HS-5 (cell line): ENCODE measurements at places on chromosomes 4 and X.

DNA sequence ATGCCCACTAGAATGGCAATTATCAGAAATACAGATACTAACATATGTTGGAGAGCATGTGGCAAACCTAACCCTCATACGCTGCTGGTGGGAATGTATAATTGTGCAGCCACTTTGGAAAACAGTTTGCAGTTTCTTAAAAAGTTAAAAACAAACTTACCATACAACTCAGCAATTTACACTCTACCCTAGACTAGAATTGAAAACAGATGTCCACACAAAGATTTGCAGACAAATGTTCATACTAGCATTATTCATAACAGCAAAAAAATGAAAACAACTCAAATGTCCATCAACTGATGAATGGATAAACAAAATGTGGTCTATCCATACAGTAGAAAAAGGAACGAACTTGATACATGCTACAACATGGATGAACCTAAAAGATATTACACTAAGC, 64.4 kb downstream of the SLC9A7 start:
- no peak for DNase-seq

DNA sequence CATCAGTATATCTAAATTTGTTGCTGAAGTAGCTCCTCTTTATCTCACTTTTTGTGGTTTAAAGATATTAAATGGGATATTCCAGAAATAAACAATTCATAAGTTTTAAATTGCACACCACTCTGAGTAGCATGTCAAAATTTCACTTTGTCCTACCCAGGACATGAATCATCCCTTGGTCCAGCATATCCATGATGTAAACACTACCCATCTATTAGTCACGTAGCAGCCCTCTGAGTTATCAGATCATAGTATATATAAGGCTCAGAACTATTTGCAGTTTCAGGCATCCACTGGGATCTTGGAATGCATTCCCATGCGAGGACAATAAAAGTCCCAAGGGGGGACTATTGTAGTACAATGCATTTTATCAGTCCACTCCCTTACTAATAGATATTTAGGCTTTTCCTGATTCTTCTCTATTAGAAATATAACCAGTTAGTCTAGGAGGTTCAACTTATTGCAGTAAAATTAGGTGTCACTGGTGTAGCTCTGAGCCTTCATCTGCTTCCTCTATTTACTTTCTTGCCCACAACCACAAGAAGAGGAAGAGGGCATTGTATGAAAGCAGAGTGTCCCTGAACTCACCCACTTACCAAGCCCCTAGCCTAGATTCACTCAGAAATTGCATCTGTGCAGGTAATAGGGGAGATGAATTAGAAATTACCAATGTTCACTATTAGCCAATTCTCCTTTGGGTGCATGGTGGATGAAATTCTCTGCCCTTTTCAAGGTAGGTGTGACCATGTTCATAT, 409.8 kb upstream of the GALNT7 start:
- DNase-seq = peak; percentile 73

DNA sequence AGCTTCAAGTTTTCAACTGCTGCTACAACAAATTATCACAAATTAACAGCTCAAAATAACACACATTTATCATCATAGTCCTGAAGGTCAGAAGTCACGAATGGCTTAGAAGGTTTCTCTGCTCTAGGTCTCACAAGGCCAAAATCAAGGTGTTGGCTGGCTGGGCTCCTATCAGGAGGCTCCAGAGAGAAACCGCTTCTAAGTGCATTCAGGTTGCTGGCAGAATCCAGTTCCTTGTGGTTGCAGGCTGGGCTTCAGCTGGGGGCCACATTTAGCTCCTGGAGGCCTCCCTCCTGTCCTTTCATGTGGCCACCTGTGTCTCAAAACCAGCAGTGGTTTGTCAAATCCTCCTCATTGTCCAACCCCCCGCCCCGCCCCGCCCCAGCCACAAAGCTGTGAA, 15.4 kb downstream of the MRFAP1 start:
- DNase-seq = no peak

GRCh38 chrX:31294475-31294874, 222.6 kb upstream of the FTHL17 start:
- no peak for DNase-seq

- DNase-seq = no peak
Observed at GRCh38 chr4:156374069-156374468, 420.4 kb upstream of the CTSO start.

DNA sequence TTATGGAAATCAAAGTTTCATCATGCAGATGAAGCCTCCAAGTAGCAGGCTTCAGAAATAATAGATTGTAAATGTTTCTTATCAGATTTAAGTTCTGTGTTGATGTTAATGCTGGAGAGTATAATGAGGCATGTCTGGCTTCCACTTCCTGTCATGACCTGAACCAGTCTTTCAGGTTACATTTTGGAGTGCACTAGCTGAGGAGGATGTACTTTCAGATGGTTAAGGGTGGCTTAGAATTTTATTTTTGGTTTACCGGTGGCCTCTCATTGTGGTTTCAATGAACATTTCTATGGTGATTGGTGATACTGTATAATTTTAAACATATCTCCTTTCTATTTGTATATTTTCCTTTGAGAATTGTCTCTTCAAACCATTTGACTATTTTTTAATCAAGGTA, 890.4 kb downstream of the SH3BGRL start:
- DNase-seq = no peak

GRCh38 chr4:184328022-184328736, 110.5 kb upstream of the ENPP6 start:
- DNase-seq = no peak

GRCh38 chr4:98481167-98481566, 177.2 kb downstream of the TSPAN5 start:
- DNase-seq = no peak

- DNase-seq = no peak
Observed at GRCh38 chr4:6595897-6596537, 21.0 kb downstream of the MAN2B2 start.

- DNase-seq = no peak
Observed at GRCh38 chr4:87068583-87069021, 133.8 kb downstream of the AFF1 start.

DNA sequence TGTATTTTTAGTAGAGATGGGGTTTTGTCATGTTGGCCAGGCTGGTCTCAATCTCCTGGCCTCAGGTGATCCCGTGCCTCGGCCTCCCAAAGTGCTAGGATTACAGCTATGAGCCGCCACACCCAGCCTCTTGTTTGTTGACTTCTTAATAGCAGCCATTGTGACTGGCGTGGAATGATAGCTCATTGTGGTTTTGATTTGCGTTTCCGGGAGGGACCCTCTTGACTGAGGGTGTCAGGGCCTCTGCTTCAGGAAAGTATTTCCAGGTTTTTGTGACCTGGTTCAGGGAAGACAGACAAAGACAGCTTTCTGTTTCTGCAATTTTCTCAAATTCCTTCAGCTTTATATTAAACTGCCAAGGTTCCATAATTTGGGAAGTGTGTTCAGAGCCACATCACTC, 15.1 kb downstream of the CSF2RA start:
- no peak for DNase-seq

DNA sequence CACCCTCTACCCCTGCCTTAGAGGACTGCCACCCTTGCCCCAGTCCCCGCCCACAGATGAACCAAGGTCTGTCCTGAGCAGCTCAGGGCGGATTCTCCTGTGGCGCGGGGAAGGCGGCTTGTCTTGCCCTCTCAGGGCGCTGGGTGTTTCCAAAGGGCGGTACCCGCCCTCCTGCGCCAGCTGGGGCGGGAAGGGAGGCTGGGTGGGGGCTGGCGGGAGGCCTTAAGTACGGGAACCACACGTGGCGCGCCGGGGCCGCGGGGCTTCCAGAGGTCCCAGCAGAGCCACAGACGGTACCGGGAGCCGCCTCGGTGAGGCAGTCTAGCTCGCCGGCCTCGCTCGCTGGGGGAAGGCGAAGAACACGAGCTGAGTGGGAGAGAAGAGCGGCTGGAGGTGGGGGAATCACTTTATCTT, 361.1 kb downstream of the MID1IP1 start:
- DNase-seq = no peak

GRCh38 chr4:120517966-120518365, 404.6 kb downstream of the PRDM5 start:
- DNase-seq = peak; percentile 87

GRCh38 chrX:26925088-26925487, 538.1 kb downstream of the PPP4R3C start:
- DNase-seq = no peak

- peak; percentile 51 for DNase-seq
Observed at GRCh38 chr4:168707205-168707604, 210.4 kb downstream of the PALLD start.

GRCh38 chr4:102437111-102437510, 64.0 kb upstream of the NFKB1 start:
- DNase-seq = no peak

DNA sequence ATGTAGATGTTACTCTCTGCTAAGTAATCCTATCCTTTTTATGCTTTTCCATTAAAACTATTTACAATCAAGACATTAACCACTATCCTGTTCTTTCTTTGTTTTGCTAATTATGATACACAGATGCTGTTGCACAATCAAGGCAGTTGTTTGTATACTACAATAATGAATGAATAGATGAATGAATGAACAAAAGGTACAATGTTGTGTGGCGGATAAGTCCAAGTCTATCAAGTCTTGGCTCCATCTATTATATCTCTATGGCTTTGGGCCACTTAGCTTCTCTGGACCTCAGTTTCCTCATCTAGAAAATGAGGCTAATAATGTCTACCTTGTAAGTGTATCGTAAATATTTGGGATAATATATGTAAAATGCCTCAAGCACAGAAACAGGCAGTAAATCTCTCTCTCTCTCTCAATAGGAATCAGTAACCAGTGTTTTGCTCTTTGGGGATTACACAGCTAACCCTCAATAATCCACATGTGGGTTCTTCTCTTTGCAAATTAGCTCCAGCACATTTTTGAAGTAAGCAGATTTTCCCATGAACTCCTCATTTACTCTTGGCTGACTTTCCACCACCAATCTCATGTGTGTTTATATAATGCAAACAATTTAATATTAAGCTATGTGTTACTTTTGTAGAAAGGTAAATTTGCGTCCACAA, 27.8 kb upstream of the TSPAN5 start:
- no peak for DNase-seq

DNA sequence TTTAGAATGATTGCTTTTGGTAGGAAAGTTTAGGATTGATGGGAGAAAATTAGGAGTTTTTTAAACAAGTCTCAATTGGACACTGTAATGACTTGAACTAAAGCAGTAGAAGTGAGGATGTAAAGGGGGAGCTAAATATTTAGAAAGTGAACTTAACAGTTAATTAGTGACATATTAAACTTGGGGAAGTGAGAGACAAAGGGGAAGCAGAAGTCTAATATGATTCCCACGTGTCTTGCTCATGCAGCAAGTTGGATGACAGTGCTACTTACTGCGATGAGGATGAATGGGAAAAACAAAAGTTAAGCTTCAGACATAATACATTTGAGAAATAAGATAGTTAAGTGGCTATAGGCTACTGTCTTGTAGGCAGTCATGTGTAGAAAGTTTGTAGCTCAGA, 110.4 kb downstream of the RPA4 start:
- DNase-seq = no peak

DNA sequence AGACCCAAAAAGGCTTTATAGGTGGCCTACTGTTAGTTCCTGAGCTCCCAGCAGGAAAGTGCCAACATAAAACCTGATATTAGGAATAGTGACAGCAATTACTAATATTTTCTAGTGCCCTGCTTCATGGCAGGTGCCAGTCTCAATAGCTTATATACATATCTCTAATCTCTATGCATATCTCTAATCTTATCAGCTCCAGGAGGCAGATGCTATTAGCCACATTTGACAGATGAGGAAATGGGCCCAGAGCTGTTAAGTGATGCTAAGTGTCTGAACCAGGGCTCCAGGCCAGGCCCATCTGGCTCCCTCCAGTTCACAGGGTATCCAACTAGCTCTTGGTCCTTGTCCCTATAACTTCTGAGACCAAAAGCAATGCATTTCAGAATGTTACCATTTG, 142.5 kb downstream of the CHIC2 start:
- no peak for DNase-seq

DNA sequence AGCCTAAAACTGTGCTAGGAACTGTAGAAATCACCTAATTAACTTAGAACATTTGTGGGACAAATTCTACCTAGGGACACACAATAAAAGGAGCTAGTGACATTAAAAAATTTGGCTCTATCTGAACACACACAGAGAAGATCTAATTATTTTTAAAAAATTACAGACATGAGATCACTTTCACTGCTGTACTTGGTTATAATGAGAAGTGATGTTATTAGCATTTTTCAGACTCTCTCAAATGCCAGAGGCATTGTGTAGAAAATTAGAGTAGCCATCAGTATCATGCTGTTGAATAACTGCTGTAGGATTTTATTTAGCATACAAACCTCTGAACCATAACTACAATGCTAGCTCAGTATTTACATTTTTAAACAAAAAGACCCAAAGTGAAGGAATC, 109.1 kb upstream of the ANK2 start:
- no peak for DNase-seq

DNA sequence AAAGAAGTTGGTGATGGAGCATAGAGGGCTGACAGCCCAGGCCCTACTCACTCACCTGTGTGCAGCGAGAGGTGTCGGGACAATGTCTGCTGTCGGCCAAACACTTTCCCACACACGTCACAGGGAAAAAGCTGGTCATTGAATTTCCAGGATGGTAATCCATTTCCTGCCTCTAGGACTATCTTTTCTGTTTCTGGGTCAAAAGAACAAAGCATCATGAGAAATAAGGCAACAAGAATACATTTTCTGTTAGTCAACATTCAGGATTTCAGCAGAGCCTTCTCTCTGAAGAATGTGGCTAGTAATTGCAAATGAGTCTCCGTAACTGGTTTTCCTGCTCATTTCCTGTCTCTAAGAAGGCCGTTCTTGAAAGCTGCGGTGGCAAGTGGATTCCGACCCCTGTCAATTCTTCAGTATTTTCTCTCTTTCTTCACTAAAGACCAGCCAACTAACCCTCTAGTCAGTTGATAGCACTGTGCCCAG, 99.4 kb downstream of the C4orf51 start:
- peak; percentile 4 for DNase-seq

DNA sequence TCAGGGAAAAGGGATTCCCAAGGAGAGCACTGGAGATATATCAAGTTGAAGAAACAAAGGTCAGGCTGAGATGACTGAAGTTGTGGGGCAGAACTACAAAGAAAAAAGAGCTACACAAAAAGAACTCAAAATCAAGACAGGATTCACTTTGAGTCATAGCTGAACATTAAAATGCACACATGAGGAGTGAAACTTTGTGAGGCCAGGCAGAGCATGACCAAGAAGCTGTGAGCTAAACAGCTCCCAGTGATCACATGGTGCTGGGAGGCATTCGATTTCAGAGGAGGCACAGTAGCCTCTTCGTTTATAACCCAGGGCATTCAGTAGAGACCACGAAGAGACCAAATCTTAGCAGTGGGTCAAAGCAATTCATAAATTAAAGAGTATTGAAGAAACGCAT, 145.3 kb downstream of the ATRX start:
- DNase-seq = no peak

GRCh38 chr4:106297245-106298035, 18.6 kb downstream of the TBCK start:
- no peak for DNase-seq

DNA sequence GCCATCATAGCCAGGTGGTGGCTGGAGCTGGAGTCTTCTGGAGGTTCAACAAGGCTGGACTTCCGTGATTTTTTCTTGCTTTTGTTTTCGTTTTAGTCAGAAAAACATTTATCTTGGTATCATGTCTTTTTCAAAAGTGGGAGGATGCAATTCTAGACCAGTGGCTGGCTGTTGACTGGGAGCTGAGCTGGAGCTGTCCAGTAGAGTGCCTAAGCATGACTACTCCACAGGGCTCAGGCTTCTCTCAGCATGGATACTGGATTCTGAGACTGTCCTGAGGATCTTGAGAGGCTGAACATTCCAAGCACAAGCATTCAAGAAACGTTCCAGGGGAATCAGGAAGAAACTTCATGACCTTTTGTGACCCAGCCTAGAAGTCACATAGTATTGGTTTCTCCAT, 598.1 kb downstream of the MID1IP1 start:
- DNase-seq = no peak
